ENCODE measurements at places on chromosomes 6 and 20.

DNA sequence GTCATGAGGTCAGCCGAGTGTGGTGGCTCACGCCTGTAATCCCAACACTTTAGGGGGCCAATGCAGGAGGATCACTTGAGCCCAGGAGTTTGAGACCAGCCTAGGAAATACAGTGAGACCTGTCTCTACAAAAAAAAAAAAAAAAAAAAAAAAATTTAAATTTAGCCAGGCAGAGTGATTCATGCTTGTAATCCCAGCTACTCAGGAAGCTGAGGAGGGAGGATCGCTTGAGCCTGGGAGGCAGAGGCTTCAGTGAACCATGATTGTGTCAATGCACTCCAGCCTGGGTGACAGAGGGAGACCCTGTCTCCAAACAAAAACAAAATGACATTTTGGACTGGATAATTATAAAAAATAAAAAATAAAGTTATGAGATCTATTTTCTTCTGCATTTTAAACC, 56.2 kb downstream of the ADGRF1 start:
- DNase-seq: no peak

DNA sequence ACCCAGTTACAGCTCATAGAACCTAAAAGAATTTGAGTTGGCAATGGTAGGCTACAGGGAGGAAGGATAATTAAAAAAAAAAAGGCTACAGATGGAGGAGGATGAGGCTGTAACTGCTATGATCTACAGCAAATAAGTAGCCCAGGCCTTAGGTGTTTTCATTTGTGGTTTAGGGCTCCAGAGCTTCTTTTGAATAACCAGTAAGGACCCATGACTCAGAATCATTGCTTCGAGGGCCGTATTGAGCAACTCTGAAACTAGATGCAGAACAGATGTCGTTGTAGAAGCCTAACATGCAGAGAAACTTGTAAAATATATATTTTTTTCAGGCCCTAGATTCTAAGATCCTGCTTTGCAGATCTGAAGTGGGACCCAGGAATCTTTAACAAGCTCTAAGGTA, 19.0 kb upstream of the ASIP start:
- DNase-seq: no peak

DNA sequence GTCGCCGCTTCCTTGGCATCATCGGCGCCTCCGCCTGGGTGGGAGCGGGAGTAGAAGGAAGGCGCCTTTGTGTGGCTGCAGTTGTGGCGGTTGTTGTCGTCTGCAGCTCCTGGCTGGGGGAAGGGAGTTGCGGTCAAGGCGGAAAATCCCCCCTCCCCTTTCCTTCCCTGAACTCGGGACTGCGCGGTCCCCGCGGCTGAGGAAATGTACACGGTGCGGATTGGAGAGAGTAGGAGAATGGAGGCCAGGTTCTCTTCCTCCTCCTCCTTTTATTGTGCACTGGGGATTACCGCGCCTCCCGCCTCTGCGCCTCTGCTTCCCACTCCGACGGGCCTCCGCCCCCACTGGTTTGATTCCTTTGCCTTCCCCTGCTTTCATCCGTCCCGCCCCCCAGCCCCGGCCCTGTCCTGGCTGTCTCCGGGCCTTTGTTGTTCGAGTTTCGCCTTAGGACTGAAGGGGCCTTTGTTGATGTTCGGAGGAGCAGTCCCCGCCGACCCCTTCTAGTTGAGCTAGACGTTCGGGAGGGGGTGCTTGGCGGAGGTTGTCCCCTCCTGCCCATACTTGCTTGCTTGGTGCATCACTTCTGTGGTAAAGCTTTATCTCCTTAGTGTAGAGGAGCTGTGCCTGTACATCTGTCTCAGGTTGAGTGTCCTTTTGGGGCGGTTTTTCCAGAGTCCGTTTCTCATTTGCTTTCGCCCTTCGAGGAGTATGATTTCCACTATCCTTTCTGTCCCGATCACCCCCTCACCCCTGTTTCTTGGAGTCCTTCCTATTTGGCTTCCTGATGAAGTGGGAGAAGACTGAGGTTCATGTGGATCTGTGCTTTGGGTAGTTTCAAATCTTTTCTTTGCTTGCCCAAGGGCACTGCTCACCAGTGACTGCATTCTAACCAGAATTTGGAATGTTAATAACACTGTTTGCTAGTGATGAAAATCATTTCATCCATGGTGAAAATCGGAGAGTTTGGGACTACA, 764 bp downstream of the ZNF292 start:
- peak; percentile 30 for DNase-seq

DNA sequence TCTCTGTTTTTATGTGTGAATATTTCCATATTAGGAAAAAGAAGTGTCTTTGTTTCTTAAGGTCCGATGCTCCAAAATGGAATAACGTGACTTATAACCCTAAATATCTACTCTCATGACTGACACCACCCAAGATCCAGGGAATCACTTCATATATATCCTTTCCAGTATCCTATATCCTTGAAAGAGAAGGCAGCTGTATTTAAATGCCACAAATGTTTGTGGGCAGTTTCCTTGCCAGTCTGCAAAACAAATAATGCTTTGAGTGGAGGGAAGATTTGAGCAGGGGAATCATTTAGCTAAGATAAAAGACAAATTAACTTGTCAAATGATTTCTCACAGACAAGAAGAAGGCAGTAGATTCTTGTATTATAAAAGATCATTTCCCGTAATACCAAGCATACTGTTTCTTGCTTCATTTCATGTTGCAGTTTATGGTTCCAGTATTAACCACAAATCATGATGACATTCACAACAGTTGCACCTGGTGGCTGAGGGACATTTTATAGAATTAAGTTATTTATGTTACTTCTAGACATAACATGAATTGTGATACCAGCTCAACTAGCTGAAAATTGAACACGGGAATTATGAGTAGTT, 30.0 kb upstream of the FABP7 start:
- no peak for DNase-seq

- no peak for DNase-seq
Measured at GRCh38 chr6:3359973-3360726, 96.7 kb downstream of the SLC22A23 start.

- no peak for DNase-seq
Measured at GRCh38 chr20:34016736-34017135, 23.0 kb downstream of the RALY start.

DNA sequence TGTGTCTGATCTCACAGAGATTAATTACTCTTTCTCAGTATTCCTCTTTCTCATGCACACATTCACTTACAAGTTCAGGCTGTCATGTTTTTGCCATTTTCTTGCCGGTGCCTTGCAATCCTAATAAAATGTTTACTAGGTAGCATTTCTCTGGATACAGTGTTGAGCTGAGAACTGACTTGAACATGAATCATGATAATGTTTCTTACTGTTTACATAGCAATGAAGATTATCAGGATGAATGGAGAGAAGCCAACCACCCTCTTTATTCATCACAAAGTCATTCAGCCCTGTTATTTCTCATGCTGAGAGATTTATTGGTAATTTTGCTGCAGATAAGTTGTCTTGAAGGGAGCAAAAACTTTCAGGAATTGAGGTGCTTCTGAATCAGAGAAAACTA, 185.5 kb upstream of the ECI2 start:
- DNase-seq: no peak

GRCh38 chr6:92459606-92460005, 959.8 kb downstream of the EPHA7 start:
- no peak for DNase-seq

GRCh38 chr6:96227135-96227534, 211.4 kb downstream of the FUT9 start:
- no peak for DNase-seq

DNA sequence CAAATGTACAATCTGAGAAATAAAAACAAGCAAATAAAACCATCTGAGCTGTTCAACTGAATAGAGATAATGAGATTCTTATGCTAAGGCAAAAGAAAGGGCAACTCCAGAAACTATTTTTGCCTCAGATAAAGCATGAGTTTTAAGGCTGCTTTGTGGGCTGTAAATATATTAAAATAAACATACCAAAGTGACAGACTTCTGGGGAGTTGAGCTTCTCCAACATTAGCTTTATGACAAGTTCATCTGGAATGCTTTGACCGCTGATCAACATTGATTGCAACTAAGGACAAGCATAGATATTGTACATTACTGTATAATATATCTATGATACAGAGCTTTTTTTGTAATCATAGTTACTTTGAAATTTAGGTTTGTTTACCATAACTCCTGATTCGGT, 19.3 kb downstream of the AK9 start:
- no peak for DNase-seq

DNA sequence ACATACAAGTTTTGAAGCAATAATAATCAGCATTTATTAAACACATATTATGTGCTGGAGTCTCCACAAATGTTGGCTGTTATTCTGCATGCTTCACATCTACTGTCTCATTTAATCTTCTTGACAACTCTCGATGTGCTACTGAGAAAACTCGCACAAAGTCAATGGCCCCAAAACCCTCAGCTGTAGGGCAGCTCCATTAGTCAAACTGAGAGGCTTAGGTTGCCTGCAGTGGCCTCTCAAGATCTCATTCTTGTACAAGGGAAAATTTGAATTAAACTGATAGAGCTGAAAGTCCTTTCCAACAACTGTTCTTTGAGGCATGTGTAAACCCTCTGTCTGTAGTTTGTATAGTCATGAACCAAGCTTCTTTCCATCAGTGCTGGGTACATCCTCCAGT, 49.8 kb downstream of the MBOAT1 start:
- DNase-seq: no peak

GRCh38 chr6:52574709-52575501, 2.0 kb downstream of the TRAM2 start:
- DNase-seq: peak; percentile 24

DNA sequence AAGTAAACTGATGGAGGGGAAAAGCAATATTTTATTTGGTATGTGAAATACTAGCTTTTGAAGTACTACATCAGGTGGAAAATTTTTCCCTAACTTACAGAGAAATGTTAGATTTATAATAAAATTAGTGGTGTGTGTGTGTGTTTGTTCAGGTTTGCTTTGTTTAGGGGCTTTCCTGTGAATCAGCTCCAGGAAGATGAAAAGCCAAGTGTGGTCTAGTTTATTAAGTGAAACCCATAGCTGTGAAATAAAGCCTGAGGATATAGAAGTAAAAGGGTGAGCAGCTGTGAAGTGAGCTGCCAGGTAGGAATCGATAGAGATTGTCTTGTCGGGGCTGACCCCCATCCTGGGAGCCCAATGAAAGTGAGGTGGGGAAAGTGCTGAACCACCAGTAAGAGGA, 347.6 kb upstream of the IMPG1 start:
- no peak for DNase-seq

- no peak for DNase-seq
Measured at GRCh38 chr6:30483677-30484279, 5.5 kb upstream of the HLA-E start.

- DNase-seq: no peak
Measured at GRCh38 chr6:35496841-35497570, at the start of gene TEAD3. TEAD3 (minus strand) TSS chr6:35497079.

GRCh38 chr20:49925901-49926454, 10.2 kb upstream of the RNF114 start:
- no peak for DNase-seq

GRCh38 chr20:40486297-40486696, 202.7 kb downstream of the MAFB start:
- DNase-seq: no peak

DNA sequence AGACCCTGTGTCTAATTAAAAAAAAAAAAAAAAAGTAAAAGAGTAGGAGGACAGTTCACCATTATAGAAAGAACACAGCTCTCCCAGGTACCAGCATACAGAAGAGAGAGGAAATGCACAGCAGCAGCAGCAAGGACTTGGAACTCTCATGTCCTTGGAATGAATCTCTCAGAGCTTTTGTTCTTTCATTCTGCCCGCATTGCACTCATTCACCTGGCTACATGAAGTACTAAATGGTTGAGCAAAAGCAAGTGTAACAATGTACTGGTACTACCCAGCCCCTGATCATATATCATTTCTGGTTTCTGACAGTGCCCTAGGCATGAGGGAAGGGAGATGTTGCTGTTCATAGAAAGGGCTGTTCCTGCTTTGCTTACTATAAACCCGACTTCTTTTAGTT, 12.1 kb upstream of the BTN3A3 start:
- no peak for DNase-seq

- DNase-seq: no peak
Measured at GRCh38 chr6:30644769-30645168, 2.2 kb upstream of the C6orf136 start.
